ENCODE measurements at places on chromosomes 7 and 10.

DNA sequence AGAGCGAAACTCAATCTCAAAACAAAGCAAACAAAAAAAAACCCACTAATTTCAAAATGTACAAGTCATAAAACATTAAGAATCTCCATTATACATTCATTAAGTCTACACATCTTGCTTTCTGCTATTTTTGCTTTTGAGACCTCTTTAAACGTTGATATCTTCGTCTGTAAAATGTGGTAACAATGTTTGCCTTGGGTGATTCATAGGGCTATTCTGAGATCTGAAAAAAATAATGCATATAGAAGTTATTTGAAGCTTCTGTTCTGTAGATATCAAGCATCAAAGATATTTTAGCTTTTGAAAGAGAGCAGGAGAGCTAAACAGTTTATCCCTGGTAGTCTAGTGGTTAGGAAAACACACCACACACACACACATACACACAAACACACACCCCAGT is 158.1 kb upstream of the PLXDC2 start:
- no peak for DNase-seq

DNA sequence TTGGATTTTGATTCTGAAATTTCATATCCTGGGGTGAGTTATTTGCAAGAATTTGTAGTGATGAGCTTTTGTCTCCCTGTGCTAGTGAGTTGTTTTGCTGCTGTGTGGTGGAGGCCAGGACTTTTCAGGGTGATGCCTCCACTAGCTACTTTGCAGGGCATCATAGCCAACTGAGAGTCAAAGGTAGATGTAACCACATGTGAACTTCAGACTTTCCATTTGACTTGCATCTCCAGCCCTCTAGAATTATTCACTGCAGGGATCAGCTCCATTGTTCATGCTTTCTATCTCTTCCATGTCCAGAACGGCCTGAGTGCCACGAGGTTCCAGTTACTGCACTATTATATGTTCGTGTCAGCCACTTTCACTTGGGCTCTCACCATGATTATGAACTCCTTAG is 534.3 kb downstream of the GRM8 start:
- no peak for DNase-seq

- no peak for DNase-seq
Measured at GRCh38 chr7:12979181-12979580, 291.7 kb downstream of the ARL4A start.

DNA sequence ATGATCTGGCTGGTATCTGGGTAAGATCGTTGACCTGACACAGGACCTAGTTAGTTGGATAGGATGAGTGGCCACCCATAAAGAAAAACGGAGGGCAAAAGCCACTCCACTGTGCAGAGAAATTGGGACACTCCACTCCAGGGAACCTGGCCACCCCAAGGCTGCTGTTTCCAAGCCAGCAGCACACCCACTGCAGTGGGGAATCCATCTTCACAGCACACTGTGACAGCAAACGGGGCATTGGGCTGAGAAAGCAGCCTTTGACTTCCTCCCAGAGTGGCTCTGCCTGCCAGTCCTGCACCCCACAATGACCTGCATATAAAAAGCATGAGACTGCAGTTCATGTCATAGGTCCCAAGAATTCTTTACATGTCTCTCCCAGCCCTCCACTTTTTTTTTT is 52.9 kb downstream of the MTPN start:
- no peak for DNase-seq

DNA sequence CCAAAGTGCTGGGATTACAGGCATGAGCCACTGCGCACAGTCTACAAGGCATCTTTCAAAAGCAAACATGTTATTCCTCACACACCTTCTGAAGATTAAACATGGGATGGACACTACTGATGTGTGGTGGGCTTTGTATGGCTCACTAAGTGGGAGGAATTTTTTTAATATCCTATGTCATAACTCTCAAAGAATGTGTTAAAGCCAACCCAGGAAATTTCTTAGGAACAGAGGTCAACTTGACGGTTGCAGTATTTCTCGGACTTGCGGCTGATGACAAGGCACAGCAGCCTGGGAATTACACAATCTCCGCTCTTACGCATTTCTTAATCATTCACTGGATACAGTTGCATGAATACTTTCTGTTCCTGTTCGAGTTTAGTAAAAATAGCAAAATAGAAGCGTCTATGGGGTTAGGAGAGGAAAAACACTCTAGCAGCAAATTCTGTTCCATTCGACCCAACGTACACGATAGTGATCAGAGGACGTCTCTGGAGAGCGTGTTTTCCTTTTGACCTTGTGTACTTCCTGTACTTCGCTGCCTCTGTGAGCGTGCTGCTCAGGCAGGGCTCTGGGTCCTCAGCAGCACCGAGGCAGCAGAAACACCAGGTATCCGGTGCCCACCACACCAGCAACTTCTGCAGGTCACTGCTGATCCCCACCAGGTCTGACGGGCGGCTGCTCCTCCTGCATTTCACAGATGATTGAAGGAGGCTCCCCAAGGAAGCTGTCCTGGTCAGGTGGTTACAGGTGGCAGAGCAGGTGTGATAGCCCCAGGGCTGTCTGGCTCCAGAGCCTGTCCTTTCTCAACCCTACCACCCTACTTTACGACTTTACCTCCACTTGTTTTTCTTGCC is 26.4 kb upstream of the SRGN start:
- no peak for DNase-seq

DNA sequence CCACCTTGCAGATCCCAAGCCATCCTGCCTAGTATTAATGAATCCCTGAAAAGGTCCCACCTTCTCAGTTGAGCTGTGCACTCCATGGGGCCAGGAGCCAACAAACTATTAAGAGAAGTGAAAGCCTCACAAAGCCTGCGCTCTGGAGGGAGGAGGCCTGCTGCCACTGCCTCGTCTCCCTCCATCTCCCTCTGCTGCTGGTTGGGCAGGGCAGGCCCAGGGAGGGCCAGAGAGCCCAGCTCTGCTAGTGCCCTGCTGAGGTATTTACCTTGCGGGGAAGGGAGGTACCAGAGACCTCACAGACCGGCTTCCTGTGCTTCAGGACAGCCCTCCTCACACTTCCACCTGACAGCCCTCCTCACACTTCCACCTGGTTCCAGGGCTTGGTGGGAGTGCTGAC is 171.5 kb downstream of the SH3PXD2A start:
- no peak for DNase-seq

DNA sequence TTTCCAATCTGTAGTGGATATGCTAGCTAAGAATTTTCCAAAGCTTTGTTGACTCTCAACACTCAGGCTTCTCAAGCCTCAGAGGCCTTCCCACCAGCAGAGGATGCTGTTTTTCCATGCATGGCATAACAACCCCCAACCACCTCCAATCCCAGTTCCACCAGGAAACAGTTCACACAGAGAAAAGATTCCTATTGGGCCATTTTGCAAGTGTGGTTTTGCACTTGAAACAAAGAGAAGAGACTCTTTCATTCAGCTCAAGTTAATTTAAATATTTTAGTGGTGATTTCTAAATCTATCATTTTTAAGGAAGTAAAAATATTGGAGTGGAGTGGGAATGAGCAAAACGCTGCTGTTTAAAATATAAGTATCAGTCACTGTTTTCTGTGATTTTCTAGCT is 105.6 kb upstream of the COL1A2 start:
- DNase-seq = no peak

- no peak for DNase-seq
Measured at GRCh38 chr10:31587691-31588090, 268.7 kb downstream of the ZEB1 start.

- no peak for DNase-seq
Measured at GRCh38 chr10:3487228-3487627, 297.8 kb downstream of the KLF6 start.

DNA sequence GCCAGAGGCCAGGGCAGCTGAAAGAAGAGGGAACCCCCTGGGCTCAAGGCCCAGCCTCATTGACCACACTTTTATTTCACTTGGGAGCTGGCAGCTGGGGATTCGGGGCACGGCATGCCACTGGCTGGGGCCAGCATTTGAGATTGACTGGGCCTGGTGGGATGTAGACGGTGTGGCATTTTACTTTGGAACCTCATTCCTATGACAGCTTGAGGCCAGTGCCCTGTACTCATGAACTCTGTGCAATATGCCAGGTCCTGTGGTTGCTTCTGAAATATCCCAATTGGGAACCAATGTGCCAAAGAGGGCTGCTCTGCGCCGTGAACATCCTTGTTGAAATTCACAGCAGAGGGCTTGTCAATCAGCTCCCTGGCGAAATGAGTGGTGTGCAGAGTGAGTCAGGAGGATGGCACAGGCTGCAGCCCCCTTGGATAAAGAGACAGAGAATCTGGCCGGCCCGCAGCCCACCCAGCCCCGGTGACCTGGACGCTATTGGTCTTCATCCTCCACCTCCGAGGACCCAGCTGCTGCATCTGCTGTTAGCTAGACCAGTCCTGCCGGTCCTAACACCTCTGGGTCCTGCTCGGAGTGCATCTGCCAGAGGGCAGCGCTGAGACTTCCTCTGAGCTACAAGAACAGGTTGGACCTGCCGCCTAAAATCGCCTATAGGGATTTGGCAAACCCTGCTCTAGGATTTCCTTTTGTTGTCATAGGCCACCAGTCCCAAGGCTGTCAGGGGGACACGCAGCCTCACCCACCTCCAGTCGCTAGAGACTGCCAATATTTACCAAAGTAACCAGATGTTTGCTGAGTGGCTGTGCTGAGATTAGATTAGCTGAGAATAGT is 58.0 kb downstream of the PRKAG2 start:
- no peak for DNase-seq

DNA sequence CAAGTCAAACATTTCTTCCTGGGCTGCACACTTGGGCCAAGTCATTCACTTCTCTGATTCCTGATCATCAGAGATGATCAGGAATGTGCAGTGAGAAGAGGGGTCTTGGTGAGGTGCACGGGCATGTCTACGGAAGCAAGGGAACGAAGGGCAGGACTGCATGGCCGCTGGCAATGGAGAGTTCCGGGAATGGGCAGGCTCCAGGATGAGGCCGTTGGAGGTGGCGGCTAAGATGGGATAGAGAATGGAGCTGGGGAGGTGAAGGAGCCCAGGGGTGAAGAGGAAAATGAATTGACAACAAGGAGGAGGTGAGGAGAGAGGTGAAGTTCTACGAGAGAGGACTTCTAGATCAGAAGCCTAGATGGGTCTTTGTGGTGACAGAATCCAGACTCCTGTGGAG is 260.0 kb downstream of the GRID1 start:
- no peak for DNase-seq

DNA sequence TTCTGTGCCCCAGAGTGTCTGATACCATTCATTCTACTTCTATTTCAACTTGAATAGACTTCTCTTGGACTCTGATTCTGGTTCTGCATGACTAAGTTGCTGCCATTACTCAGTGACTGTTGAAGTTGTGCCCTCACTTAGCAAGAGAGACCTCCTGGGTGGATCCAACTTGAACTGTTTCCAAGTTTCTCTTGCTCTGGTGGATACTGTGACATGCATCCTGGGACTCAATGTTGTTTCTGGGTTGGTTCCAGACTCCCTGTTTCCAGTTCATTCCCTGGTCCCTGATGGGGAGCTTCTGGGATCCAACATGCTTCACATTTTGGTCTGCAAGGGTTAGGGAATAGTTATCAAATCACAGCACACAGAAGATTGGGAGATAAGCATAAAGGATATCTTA is 26.2 kb upstream of the PRPF18 start:
- no peak for DNase-seq

DNA sequence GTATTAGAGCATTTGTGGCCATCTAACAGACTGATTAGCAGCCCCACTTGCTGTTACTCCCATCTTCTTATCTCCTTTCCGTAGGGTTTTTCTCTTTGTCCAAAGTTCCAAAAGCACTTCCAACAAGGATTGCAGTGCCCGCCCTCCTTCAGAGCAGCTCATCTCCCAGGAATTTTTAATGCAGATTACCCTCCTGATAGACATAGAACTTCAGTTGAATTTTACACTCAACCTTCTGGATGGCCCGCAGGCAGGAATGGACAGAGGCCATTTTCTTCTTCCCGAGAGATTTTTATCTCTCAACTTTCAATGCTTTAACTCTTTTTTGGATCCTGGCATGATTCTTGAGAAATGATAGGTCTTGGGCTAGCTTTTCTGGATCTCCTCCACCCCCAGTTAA is 23.3 kb downstream of the PRKG1 start:
- DNase-seq = no peak

GRCh38 chr7:138276891-138277290 is 183.2 kb upstream of the TRIM24 start:
- DNase-seq = no peak

- no peak for DNase-seq
Measured at GRCh38 chr7:73918926-73919693, 58.2 kb downstream of the TMEM270 start.

DNA sequence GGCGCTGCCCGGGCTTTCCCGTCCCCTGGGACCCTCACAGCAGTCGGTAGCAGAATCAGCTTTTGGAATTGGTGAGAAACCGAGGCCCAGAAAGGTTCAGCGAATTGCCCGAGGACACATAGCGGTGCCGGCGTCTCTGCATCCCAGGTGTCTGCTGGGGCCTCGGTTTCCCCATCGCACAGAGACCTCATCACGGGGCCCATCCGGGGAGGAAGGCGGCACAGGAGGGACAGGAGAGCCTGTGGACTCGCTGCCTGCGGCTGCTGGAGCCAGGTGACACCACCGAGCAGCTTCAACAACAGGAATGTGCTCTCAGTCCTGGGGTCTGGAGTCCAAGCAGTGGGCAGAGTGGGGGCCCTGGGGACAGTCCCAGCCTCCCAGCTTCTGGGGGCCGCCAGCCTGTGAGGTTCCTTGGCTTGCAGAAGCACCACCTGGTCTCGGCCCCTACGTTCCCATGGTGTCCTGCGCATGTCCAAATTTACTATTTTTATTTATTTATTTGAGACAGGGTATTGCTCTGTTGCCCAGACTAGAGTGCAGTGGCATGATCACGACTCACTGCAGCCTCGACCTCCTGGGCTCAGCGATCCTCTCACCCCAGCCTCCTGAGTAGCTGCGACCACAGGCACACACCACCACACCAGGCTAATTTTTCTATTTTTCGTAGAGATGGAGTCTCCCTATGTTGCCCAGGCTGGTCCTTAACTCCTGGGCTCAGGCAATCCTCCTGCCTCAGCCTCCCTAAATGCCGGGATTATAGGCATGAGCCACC is 539 bp upstream of the COX19 start:
- DNase-seq = no peak

GRCh38 chr10:77269163-77269562 is 368.4 kb downstream of the KCNMA1 start:
- no peak for DNase-seq

GRCh38 chr7:149161241-149161848 is 14.1 kb downstream of the ZNF398 start:
- no peak for DNase-seq

DNA sequence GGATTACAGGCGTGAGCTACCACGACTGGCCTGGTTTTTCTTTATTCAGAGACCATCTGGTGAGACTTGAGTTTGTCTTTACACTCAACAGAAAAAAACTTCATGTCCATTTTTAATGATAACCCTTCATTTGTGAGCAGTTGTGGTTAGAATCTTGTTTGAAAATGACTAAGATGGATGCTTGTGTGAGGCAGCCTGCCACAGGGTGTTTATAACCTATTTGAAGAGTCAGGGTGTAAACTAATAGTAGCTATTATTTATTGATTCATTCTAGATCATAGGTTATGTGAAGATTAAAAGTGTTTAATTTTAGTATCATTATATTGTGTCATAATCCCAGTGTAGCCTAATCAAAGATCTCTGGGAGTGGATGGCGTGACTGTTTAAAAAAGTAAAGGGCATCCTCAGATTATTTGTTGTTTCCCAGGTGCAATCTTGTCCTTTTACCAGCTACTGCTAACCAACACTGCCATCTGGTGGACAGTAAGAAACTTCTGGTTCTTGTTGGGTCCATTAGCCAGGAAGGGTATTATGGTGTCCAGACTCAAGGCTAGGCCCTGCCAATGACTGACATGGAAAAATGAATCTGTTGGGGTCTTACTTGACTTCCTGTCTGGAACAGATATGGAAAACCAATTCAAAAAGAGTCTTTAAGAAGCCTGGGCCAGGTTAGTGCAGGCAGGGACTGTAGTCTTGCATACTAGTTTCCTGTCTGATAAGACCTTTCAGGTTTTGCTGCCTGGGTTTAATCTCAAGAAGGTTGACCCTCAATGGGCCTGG is 24.9 kb downstream of the NRBF2 start:
- no peak for DNase-seq
